ENCODE measurements at places on chromosomes 12 and 14.

DNA sequence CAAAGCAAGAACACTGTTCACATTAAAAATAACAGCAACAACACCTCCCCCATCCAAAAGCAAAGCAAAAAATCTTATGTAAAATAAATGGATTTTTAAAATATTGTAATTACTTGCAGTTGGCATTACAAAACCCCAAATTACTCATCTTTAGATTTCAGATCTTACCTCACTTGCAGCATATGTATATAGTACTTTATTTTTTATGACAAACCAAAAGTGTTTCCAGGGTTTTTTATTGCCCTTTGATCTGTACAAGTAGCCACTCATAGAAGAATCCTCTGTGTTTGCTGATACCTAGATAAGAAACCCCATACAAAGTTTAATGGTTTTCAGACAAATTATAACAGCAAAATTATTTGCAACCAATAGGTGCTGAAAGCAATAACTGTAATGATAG is 12.2 kb upstream of the NR2C1 start:
- peaks cover 7% of the 10 kb centered on the region for H3K36me3 ChIP-seq
- no peaks in the 10 kb centered on the region for H3K27me3 ChIP-seq
- peaks cover 1% of the 10 kb centered on the region for H3K4me1 ChIP-seq
- no peak overlapping the region for H3K27ac ChIP-seq

DNA sequence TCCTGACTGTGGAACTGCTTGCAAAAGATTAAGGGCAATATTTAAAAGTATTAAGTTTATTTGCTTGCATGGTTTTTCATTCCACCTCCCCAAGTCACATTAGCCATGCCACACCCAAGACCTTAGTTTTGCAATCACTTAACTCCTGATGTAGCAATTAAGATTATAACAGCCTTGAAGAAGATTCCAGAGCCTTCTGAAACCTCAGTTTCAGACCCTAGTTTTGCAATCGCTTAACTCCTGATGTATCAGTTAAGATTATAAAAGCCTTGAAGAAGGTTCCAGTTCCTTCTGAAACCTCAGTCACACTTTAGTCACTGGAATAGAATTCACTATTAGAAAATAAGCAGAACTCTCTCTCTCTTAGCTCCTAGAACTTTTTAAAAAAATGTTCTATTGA is 42.7 kb upstream of the DCN start:
- no peak overlapping the region for H3K4me3 ChIP-seq
- H3K27ac ChIP-seq: no peak overlapping the region
- no peaks in the 10 kb centered on the region for H3K36me3 ChIP-seq
- no peaks in the 10 kb centered on the region for H3K4me1 ChIP-seq

DNA sequence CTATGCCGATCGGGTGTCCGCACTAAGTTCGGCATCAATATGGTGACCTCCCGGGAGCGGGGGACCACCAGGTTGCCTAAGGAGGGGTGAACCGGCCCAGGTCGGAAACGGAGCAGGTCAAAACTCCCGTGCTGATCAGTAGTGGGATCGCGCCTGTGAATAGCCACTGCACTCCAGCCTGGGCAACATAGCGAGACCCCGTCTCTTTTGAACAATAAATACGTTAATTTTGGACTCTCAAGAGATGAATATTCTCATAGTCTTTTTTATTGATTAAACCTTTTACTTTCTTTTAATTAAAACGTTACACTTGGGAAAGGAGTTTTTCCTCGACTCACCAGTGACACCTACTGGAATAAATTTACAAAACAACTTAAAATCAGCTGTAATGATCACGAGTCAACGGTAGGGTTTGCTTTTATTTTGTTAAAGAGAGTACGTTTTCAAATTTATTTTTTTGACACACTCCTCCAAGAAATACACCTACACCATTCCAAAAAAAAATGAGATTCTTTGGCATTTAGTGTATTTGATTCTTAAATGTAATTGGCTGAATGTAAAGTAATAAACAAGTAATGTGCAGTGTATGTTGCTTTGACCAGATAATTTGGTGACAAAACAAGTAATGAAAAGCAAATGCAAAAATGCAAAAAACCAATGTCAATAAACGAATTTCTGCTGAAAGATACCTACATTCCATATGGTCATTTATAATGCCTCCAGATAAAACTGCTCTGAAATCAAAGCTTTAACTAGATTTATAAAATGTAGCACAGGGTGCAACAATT is 687 bp upstream of the RPS29 start:
- H3K36me3 ChIP-seq: peaks cover 30% of the 10 kb centered on the region
- no peak overlapping the region for H3K4me3 ChIP-seq
- peak overlapping the region; percentile 47 for H3K27ac ChIP-seq
- H3K27me3 ChIP-seq: no peaks in the 10 kb centered on the region

GRCh38 chr12:110743571-110744093 is 941 bp upstream of the PPP1CC start:
- peak overlapping the region; percentile 86 for H3K4me3 ChIP-seq
- DNase-seq: peak; percentile 64
- peaks cover 15% of the 10 kb centered on the region for H3K4me1 ChIP-seq
- no peak overlapping the region for H3K27ac ChIP-seq
- peaks cover under 1% of the 10 kb centered on the region for H3K36me3 ChIP-seq

DNA sequence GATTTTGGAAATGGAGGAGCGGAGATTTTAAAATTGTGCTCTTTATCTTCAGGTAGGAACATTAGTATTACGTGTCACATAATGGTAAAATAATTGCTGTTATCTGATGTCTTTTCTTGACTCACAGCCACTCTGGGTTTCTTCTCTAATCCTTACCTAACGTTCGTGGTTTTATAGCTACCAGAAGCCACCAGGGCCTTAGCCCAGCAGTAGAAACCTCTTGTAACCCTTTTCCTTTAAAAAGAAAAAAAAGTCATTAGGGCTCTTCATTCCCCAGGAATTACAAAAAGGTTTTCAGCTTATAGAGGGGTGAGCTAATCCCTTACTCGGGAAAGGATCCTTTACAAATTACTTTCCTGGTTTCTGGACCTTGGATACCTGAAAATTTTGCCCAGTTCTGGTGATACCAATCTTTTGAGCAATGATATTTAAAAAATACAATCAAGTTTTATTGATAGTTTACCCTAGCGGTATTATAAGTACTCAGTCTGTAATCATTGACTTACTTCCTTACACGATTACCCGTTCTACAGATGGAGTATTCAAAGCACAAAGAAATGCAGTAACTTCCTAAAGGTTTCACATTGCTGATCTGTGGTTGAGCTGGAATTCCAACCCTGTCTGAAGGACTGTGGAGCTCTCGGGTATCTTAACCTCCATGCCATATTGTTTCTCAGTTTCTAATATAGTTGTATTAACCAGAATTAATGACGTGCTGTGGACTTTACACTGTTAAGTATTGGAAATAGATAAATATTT is 1.6 kb downstream of the GABARAPL1 start:
- peak overlapping the region; percentile 97 for H3K4me3 ChIP-seq
- no peaks in the 10 kb centered on the region for H3K27me3 ChIP-seq
- peak; percentile 74 for DNase-seq
- H3K4me1 ChIP-seq: peaks cover 5% of the 10 kb centered on the region

DNA sequence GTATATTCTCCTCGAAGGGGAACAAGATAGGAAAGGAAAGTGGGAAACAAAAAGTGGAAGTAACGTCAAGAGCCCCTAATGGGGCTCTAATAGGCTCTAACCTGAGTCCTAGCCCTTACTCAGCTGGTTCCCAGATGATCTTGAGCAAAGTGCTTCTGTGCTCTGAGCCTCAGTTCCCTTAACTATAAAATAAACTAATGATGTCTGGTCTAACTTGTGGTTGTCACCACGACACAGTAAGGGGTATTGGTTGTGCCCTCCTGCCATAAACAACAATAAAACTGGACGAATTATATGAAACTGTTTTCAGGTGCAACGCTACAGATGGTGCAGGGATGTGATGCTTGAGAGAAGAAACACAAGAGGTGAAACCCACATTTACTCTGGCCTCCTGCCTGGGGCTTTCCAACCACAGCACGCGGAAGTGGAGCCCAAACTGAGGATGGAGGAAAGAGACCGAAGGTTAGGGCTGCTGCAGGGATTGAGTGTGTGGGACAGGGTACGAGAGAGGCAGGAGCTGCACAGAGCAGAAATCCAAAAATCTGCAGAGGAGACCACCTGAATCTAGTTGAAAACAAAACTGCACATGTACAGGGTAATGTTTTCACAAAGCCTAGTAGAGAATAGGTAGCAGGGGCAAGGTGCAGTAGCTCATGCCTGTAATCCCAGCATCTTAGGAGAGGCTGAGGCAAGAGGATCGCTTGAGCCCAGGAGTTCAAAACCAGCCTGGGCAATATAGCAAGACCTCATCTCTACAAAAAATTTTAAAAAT is 45.6 kb upstream of the BCL2L14 start:
- no peaks in the 10 kb centered on the region for H3K4me1 ChIP-seq
- DNase-seq: no peak
- no peaks in the 10 kb centered on the region for H3K36me3 ChIP-seq
- H3K27me3 ChIP-seq: no peaks in the 10 kb centered on the region
- H3K27ac ChIP-seq: no peak overlapping the region

- DNase-seq: peak; percentile 76
- no peak overlapping the region for H3K27ac ChIP-seq
- peaks cover 4% of the 10 kb centered on the region for H3K27me3 ChIP-seq
- no peaks in the 10 kb centered on the region for H3K36me3 ChIP-seq
- no peaks in the 10 kb centered on the region for H3K4me1 ChIP-seq
Measured at GRCh38 chr12:121110211-121110940, 22.3 kb upstream of the P2RX7 start.

GRCh38 chr12:48459259-48459658 is 13.1 kb upstream of the ANP32D start:
- no peak for DNase-seq
- H3K4me1 ChIP-seq: no peaks in the 10 kb centered on the region
- H3K36me3 ChIP-seq: no peaks in the 10 kb centered on the region

- peak; percentile 81 for DNase-seq
- H3K27me3 ChIP-seq: no peaks in the 10 kb centered on the region
- H3K27ac ChIP-seq: no peak overlapping the region
- H3K36me3 ChIP-seq: peaks cover 46% of the 10 kb centered on the region
Measured at GRCh38 chr12:3218228-3219171, 141.3 kb downstream of the TSPAN9 start.

DNA sequence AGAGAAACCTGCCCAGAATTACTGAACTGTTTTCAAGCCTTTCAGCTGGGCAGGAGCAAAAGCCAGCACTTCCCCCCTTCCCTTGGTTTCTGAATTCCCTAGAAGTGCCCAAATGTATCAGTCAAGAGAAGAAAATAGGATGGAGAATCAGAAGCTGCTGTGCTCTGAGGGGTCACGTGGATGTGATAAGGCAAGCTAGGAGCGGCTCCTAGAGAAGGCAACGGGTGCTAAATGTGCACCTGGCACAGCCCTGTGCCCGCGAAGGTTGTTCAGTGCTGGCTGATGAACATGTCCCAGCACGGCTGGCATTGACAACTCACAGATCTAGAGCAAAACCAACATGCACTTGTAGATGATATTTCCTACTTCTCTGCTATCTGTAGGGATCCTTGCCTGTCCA is 8.3 kb downstream of the EMG1 start:
- DNase-seq: no peak
- no peaks in the 10 kb centered on the region for H3K27me3 ChIP-seq
- H3K4me1 ChIP-seq: no peaks in the 10 kb centered on the region
- peaks cover 100% of the 10 kb centered on the region for H3K36me3 ChIP-seq
- H3K27ac ChIP-seq: no peak overlapping the region

- H3K27me3 ChIP-seq: no peaks in the 10 kb centered on the region
- H3K27ac ChIP-seq: no peak overlapping the region
- H3K36me3 ChIP-seq: no peaks in the 10 kb centered on the region
- H3K4me3 ChIP-seq: no peak overlapping the region
Measured at GRCh38 chr12:131026754-131027153, 73.0 kb downstream of the ADGRD1 start.

GRCh38 chr14:103277931-103278330 is 56.1 kb upstream of the EIF5 start:
- H3K4me1 ChIP-seq: peaks cover 9% of the 10 kb centered on the region
- no peak for DNase-seq
- H3K4me3 ChIP-seq: no peak overlapping the region
- no peaks in the 10 kb centered on the region for H3K36me3 ChIP-seq
- H3K27me3 ChIP-seq: peaks cover 34% of the 10 kb centered on the region

DNA sequence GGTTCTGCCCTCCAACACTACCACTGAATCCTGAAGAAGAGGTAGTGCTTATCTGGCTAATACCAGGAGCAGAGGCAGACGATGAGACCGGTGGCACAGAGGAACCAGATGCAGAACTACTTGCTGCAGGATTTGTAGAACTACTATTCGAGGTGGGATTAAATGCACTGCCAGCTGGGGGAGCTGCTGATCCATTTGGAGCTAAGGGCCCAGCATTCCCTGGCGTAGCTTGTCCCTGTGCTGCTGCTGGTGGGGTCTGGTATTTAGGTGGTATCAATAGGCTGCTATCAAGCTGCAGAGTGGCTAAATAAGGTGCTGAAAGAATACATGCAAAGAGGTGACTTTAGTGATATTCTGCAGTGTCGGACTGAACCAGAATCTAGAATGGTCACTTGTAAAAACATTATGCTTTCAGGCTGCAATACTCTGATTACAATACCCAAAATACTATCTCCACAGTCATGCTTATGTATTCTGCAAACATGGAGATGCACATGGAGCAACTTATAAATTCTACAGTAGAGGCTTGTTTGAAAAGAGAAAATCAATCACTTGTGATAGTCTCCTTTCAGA is 294.2 kb downstream of the MED13L start:
- H3K4me1 ChIP-seq: no peaks in the 10 kb centered on the region
- no peak overlapping the region for H3K4me3 ChIP-seq
- H3K27me3 ChIP-seq: no peaks in the 10 kb centered on the region
- peaks cover 94% of the 10 kb centered on the region for H3K36me3 ChIP-seq

DNA sequence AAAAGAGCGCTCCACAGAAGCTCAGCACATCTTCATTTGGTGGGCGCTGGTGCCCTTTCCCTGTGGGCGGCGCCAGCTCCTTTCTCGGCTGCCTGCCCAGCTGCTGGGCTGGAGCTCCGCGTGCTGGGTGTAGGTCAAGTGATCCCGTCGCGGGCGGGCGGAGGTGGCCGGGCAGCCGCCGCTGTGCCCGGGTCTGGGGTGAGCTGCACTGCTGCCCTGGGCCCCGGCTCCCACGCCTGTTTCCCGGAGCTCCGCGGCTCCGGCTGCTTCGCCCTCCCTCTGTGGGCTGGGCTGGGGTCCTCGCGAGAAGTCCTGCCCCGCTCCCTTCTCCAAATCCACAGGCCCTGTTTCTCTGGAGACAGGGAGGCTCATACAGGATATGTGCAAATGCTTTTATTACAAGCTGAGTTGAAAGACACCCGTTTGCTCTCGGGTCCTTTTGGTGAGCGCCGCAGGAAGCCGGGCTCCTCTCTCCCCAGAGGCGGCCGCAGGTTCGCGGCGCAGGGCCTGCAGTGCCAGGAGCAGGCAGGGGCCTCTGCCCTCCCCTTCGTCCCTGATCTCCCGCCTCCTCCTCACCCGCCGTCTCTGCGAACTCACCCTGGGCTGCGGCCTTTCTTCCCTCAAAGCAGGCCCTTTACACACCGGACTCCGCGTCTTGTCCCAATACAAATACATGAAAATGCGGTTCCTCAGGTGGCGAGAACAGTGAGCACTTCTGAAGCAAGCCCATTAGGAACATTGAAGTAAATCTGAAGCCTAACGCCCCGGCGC is 67.8 kb upstream of the CAPRIN2 start:
- peak overlapping the region; percentile 61 for H3K27ac ChIP-seq
- peak overlapping the region; percentile 58 for H3K4me3 ChIP-seq
- peak; percentile 69 for DNase-seq
- H3K27me3 ChIP-seq: peaks cover 7% of the 10 kb centered on the region
- peaks cover 11% of the 10 kb centered on the region for H3K4me1 ChIP-seq

Measured in mesenchymal stem cell (in vitro differentiated cells and primary cell).